Occipital lobe (tissue), 3 donors: ENCODE measurements at places on chromosomes 4 and X.

DNA sequence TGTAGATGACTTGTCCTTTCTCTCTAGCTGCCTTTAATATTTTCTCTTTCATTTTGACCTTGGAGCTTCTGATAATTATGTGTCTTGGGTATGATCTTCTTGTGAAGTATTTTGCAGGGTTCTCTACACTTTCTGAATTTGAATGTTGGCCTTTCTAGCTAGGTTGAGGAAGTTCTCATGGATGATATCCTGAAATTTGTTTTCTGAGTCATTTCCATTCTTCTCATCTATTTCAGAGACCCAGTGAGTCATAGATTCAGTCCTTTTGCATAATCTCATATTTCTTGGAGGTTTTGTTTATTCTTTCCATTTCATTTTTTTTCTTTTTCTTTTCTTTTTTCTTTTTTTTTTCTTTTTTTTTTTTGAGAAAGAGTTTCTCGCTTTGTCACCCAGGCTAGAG, 585.7 kb upstream of the PABPC4L start:
- DNase-seq = no peak

DNA sequence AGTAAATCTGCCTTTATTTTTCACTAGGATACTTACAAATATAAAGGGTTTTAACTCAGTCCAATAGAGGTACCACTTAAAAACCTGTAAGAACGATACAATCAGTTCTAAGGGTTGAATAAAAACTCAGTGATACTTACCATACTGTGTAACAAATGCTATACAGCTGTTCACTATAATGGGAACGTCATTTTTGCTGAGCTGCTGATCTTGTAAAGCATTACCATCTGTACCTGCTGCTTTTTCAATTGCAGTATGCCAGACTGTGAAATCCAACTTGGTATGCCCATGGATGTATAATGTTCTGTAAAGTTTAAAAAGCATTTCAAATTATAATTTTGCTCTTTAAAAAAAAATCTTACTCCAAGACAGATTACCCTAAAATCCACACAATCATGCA, 111.2 kb downstream of the ARAP2 start:
- DNase-seq = no peak

DNA sequence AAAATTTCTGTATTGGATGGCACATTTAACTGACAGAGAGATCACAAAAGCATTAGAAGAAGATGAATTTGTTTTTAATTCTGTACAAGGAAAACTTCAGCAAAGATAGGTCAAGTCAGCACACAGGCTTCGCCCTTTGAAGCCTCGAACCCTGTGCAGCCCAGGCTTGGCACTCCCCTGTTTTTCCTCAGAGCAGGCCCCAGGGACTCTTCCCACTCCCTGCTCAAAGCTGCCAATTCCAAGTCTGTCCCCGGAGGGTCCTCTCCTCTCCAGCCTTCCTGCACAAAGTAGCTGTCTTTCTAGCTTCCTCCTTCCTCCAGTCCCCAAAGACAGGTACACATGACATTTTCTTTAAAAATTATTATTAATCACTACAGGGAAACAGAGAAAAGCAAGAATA, 466.3 kb downstream of the PPARGC1A start:
- DNase-seq = no peak

DNA sequence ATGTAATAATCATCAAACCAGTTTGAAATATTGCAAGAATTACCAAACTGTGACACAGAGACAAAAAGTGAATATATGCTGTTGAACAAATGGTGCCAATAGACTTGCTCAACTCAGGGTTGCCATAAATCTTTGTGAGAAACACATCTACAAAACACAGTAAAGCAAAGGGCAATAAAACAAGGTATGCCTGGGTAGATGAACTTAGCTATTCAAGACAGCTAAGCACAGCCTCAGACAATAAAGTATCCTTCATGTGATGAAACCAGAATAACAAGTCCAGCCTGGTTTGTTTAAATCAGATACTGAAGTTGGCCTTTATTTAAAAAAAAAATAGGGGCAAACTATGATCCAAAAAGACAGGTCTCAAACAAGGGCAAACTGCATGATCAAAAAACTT, 19.2 kb downstream of the LAMTOR3 start:
- no peak for DNase-seq

DNA sequence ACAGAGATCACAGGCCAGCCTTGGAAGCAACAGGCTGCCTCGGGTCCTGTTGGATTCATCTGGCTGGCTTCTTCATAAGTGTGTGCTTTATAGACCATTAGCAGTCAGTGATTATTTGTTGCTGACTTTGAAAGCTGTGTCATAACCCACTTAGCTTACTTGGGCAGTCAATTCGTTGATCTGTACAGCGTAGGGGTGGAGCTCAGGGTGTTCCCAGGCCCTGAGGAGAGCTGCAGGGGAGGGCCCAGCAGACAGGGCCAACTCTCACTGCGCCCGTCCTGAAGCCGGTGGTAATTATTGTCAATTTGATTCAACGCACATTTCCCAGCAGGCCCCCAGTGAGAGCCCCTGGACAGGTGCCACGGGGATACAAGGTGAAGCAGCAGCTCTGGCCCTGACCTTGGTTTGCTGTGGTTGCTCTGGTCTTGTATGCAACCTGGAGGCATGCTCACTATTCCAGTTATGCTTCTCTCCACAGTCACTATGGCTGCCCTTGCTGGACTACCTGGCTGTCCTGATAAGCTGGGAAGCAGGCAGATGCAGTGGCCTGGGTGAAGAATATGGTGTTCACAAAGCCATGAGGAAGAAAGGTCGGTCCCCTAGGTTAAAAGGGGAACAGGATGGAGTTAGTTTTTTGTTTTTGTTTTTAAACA, 40.1 kb upstream of the HMGB3 start:
- DNase-seq = no peak
